Activated CD4-positive, alpha-beta T cell treated with anti-CD3 and anti-CD28 coated beads for 1 hour (primary cell): ENCODE measurements at places on chromosomes 7 and 10.

DNA sequence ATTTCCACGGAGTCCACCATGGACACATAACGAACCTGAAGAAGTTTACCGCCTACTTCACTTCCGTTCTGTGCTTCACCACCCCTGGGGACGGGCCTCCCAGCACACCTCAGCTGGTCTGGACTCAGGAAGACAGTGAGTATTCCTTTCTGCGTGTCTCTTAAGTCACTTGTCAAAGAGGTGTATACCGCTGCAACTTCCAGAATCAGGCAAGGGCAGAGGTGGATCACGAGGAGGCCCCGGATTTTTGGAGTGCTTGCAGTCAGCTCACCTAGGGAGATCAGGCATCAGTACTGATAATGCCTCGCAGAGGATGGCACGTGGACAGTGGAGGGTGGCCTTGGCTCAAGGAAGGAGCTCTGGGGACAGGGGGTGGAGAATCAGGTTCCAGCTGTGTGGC lies 630.4 kb upstream of the FOXK1 start:
- no peak for DNase-seq

DNA sequence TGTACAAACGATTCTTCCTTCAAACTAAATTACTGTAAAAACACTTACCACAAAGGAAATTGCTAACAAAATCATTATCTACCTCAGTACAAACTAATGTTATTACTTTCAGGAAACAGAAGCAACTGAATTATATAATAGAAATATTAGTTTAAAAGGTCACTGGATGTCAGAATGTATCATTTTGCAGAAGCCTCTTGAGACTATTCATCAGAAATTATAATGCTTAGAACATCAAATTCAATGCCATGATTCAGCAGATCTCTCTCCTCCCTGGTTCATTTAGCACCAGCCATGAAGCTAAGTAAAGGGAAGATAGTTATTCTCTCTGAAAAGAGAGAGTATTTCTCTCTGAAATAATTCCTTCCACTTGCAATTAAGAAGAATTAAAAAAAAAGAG lies 223.3 kb downstream of the IMMP2L start:
- DNase-seq: no peak

- no peak for DNase-seq
Measured at GRCh38 chr10:92595505-92595904, 2.6 kb downstream of the KIF11 start.

- DNase-seq: no peak
Measured at GRCh38 chr7:135349746-135350145, 116.1 kb downstream of the STRA8 start.

DNA sequence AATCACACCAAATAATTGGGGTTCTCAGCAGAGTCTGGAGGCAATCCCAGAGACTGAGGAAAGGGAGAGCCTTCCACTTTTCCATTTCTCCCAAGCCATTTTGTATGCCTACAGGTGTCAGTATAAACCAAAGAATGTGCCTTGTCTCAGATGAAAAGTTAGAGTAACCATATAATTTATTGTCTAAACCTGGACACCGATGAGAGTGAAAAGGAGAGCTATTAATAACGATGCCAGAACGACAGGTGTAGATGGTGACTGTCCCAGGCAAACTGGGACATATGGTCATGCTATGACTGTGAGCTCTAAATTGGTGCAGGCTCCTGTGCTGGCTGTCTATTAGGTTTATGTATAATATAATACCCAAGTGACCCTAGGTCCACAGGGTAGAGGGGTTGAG lies 219.6 kb downstream of the ARHGAP12 start:
- DNase-seq: no peak

DNA sequence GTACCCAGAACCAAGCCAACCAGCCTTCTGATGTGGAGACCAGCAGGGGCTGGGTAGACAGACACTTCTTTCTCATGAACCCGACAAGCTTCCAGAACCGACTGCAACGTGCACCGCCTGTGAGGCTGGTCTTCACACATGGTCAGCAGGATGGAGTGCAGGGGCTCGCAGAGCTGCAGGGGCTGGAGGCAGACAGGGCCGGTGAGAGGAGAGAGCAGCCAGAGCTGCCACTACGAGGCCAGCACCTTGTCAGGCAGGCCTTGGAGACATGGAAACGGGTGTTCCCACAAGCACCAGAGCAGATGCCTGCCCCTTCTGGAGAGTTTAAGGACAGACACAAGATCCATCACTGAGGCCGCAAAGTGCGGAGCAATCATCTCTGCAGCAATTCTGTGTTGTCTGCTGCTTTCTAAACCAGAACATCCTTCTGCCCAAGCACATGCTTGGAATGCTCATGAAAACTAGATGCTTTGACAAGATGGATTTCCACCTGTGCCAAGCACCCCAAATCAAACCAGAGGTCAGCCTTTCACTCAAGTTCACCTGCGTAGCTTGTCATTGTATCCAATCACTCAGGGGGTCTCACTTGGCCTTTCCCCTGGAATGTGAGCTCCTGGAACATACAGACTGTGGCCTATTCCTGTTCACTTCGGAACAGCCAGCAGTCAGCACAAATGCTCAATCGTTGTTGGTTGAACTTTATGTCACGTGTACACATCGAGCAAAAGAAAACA lies 32.2 kb downstream of the FRMPD2 start:
- DNase-seq: no peak

GRCh38 chr7:3697472-3697871 lies 396.4 kb downstream of the SDK1 start:
- no peak for DNase-seq

DNA sequence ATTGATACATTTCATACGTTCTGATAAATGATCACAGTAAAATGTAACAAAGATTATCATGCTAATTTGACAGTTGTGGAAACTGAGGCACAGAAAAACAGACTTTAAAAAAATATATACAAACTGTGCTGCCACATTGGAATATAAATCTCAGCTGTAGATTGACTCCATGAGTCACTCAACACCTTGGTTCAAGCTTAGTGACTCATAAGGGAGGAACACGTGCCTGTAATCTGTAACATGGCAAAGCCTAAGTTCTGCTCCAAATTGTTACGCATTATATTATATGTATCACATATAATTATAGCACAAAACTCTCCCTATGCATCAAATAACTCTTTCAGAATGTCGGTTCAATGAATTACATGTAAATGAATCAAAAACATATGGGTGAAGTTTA lies 1047.5 kb downstream of the GATA3 start:
- no peak for DNase-seq

DNA sequence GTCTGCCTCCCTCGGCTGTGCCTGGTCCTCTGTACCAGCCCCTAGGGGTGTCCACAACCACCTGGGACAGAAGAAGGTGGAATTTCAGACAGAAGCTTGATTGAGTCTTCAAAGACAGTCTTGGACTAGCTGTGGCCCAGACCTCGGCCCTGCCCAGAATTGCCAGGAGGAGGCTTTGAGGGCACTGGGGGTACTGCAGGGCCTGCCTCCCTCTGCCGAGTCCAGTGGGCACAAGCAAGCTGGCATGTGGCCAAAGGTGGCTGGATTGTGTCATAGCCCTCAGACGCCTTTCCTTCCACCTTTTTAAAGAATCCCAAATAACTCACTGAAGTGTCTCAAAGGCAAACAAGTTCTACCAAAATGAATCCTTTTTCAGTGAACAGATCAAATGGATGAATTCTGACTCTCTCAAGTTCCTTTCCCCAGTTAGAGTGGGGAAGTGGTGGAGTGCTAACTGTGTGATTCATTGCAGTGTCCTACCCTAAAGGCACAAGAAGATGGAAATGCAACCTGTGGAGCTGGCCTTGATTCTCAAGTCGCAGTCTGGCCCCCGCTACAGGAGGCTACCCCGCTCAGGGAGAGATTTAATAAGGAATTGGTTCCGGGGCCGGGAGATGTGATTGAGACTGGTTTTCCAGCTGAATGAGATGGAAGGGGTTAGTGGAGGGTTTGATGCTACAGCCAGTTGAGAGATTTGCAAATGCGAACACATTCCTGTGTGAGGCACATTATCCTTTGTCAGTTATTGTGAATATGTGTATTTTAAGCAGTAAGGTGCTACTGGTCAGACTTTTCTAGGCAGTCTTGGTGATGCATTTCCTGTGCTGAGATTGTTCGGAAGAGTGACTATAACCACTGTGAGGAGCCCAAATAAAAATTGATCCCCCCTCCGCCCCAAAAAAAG lies 28.8 kb upstream of the SLC26A4 start:
- no peak for DNase-seq

DNA sequence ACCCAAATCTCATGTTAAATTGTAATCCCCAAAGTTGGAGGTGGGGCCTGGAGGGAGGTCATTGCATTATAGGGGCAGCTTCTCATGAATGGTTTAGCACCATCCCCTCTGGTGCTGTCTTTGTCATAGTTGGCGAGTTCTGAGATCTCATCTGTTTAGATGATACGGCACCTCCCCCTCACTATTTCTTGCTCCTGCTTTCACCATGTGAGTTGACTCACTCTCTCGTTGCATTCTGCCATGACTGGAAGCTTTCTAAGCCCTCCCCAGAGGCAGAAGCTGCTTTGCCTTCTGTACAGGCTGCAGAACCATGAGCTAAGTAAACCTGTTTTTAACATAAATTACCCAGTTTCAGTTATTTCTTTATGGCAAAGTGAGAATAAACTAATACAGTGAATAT lies 18.9 kb upstream of the ZNF138 start:
- no peak for DNase-seq

DNA sequence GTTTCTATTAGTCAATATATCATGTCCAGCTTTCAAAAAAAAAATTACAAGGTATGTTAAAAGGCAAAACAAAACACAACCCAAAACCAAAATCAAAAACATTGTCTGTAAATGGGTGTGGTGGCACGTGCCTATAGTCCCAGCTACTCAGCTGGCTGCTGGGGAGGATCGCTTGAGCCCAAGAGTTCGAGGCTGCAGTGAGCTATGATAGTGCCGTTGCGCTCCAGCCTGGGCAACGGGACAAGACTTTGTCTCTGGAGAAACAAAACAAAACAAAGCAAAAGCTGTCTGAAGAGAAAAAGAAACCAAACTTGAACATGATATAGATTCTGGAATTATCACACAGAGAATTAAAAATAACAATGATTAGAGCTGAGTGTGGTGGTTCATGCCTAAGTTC lies 10.3 kb upstream of the CPA5 start:
- DNase-seq: no peak

GRCh38 chr7:47069385-47070076 lies 512.4 kb downstream of the TNS3 start:
- no peak for DNase-seq
